ENCODE measurements at places on chromosomes 13 and 19.

- no peak for DNase-seq
Observed at GRCh38 chr13:103638706-103639105, 572.5 kb upstream of the SLC10A2 start.

- no peak for DNase-seq
Observed at GRCh38 chr13:43353631-43354030, 330.2 kb downstream of the DNAJC15 start.

- DNase-seq, result no peak
Observed at GRCh38 chr13:113786262-113786841, 27.3 kb downstream of the TMEM255B start.

- DNase-seq, result no peak
Observed at GRCh38 chr13:34675626-34676025, 266.4 kb upstream of the NBEA start.

DNA sequence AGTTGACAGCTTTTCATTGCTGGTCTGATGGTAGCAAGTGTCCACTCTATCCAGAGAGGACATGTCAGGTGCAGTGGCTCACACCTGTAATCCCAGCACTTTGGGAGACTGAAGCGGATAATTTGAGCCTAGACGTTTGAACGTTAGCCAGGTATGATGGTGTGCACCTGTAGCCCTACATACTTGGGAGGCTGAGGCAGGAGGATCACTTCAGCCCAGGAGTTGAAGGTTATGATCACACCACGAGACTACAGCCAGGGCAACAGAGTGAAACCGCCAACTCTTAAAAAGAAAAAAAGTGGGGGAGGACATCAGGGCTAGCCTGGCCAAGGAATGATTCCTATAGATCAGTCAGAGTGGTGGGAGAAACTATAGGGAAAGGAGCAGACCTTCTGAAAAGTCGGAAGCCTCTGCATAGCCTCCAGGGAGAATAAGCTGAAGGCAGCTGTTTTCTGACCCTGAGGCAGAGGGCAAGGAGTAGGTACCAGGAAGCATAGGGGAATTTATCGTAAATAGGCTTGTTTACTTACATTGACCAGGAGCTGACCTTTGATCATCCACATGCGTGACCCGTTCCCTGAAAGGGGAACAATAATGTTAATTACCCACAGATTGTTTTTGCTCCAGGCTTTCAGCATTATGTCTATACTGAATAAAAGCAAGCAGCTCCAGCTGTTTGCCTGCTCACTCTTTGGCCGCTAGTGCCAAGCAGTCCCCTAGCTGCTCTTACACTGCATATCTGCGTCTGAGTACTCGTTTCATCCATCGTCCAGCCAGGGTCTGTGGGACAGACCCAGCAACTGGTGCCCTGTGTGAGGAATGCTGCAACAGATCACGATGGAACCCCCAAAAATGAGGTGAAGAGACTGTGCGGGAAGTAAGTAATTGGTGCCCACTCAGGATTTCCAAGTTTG lies 161.6 kb downstream of the RNF17 start:
- no peak for DNase-seq

GRCh38 chr13:20401531-20401930 lies 124.1 kb downstream of the CRYL1 start:
- no peak for DNase-seq

GRCh38 chr19:47801270-47801669 lies 3.1 kb downstream of the TPRX1 start:
- no peak for DNase-seq

DNA sequence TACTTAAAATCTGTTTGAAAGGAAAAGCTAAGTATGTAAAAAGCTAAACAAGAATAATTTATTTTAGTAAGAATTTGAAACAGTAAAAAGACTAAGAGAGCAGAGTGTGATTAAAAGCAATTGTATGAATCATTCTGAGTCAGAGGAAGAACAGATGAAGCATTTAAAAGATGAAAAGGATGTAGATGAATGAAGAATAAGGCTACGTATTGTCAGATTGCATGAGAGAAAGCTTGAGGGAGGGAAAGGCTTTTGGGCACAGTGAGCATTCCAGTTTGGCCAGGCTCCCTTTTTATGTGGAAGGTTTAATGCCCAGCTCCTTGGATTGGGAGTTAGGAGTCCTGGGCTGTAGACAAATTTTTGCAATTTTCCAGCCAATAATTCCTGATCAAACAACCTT lies 117.7 kb downstream of the FREM2 start:
- no peak for DNase-seq
